WERI-Rb-1 (cell line): ENCODE measurements at places on chromosomes 6 and 20.
A peak's percentile ranks its signal among the peaks of the same experiment; 100 is the strongest.

- DNase-seq = no peak
Observed at GRCh38 chr6:137495703-137496336, 1.6 kb upstream of the OLIG3 start.

- DNase-seq = no peak
Observed at GRCh38 chr6:27294409-27294808, 17.7 kb downstream of the POM121L2 start.

GRCh38 chr6:155444952-155445903 lies 10.4 kb downstream of the NOX3 start:
- no peak for DNase-seq

DNA sequence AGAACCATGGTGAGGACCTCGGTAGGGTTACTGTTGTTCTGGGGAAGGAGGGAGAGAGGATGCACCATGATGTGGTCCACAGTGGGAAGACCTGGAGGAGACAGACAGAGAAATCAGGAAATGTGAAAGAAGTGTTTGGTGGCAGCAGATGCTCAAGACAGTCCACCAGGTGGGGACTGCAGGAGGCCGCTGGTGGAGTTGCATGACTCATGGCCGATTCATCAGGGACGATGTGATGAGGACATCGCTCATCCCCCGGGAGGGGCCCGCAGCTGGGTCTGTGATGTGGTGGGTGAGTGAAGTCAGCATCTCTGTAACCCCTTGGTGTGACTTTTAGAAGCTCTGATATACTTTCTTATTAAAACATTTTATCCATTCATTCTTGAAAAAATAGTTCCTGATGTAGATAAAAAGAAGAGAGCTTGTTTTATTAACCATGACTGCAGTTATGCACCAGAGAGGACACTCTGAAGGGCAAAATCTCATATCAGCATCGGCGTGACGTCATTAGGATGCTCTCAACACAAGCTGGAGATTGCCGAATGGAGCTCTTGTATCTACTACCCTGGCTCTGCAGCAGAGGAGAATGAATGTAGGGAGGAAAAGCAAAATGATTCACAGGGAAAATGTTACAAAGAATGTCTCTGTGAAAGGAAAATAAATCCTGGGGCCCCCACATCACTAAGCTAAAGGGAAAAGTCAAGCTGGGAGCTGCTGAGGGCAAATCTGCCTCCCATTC lies 71.2 kb downstream of the RAMACL start:
- no peak for DNase-seq

DNA sequence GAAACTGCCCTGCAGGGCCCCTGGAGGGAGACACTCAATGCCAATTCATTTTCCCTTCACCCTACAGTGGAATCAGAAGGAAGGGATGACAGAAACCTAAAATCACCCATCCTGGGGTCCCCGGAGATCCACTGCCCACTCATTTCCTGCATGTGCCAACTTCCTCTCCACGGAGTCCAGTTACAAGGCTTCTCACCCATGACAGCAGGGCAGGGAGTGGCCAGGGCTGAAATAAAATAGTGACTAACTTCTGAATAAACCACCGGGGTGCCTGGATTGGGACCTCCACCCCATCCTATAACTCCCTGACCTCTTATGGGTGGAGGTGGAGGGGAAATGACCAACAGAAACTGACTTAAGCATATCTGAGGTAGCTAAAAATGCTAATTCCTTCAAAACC lies 362.3 kb downstream of the MAFB start:
- DNase-seq = no peak

- DNase-seq = no peak
Observed at GRCh38 chr6:81933608-81934051, 181.1 kb upstream of the TENT5A start.

GRCh38 chr6:106347219-106347618 lies 13.3 kb upstream of the CRYBG1 start:
- DNase-seq = no peak

GRCh38 chr6:19478273-19478672 lies 358.9 kb upstream of the ID4 start:
- no peak for DNase-seq

DNA sequence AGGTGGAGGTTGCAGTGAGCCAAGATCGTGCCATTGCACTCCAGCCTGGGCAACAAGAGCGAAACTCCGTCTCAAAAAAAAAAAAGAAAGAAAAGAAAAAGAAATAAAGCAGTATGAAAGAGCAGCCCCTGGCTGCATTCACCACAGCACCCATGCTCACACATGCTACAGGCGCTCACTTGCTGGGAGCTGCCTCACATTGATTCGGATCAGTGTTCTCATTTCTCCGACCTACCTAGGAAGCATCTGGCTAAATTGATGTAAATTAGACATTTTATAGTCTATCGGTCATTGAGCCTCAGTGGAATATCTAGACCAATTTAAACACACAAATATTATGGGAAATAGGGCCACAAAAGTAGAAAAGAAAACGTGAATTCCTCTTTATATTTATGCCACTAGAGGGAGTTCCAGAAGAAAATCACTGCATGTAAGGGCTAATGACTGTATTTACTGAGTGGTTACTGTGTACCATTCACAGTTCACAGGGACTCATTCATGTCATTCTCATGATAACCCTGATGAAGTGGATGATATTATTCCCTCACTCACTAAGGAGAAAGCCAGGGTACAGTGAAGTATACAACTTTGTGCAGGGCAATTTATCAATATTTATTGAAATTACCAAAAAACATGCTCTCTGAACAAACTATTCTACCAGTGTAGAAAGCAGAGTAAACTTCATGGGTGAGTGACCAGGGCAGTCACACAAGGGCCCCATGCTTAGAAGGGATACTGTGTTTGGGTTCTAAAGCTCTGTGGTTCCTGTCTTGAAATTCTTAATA lies 5.3 kb upstream of the MOG start:
- no peak for DNase-seq

DNA sequence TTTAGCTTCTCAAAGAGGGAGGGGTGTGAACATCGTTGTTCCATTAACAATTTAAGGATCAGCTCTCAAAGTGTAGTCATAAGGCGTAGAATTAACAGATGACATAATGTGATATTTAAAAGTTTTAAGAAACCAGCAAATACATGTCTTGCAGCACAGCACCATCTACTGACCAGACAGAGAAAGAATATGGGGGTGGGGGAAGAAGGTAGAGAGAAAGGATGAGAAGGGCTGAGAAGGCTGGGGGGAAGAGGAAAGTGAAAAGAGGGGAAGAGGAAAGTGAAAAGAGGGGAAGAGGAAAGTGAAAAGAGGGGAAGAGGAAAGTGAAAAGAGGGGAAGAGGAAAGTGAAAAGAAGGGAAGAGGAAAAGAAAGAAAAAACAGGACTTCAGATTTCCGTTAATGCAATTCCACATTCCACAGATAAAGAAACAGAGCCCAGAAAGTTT lies 80.9 kb downstream of the HAO1 start:
- DNase-seq = peak; percentile 16

- DNase-seq = peak; percentile 39
Observed at GRCh38 chr6:93604951-93605350, 185.6 kb upstream of the EPHA7 start.

DNA sequence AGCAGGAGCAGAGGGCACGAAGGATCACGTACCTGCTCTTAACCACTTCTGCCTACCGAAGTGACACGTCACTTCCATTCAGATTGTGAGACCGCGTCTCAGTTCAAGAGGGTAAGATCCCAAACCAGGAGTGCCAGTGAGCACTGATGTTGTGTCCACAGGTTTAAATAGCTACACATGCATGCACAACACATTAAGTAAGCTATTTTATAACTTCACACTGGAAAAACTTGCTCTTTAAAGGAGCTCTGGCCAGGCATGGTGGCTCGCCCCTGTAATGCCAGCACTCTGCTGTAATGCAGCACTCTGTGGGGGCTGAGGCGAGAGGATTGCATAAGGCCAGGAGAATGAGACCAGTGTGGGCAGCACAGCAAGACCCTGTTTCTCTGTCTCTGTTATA lies 21.1 kb downstream of the ABHD12 start:
- DNase-seq = no peak

DNA sequence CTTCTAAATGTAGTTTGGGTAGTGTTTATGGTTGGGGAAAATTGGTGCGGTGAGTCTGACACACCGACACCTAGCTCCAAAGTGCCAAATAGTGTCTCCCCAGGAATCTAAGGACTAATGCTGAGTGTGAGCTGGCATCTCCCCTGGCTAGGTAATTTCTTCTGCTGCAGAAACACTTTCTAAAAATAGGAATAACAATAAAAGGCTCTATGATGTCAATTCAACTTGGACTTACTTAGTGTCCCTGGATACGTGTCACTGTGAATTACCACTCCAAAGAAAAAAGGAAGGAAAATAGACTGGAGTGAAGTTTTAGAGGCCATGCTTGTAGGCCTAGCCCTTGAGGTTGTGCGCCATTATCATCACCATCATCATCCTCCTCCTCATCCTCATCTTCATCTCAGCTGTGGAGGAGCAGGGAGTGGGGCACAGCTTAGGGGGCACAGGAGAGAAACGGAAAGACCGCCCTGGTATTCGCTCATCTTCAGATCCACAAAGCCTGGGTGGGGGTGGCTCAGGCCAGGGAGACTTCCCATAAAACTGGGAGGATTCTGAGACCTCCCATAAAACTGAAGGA lies 89.6 kb downstream of the TBC1D7 start:
- no peak for DNase-seq

GRCh38 chr6:99617131-99617530 lies 10.5 kb downstream of the PRDM13 start:
- no peak for DNase-seq

DNA sequence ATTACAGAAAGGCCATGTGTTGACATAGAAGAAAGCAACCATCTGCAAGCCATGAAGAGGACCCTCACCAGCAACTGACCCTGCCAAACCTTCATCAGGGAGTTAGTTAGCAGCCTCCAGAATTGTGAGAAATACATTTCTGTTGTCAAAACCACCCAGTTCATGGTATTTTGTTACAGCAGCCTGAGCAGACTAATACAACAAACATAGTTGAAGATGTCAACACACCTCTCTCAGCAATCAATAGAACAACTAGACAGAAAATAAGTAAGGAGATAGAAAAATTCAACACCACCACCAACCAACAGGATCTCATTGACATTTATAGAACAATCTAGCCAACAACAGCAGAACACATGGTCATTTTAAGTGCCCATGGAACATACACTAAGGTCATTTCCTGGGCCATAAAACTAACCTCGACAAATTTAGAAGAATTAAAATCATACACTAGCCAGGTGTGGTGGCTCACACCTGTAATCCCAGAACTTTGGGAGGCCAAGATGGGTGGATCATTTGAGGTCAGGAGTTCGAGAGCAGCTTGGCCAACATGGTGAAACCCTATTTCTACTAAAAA lies 32.7 kb downstream of the TCP11 start:
- DNase-seq = no peak

DNA sequence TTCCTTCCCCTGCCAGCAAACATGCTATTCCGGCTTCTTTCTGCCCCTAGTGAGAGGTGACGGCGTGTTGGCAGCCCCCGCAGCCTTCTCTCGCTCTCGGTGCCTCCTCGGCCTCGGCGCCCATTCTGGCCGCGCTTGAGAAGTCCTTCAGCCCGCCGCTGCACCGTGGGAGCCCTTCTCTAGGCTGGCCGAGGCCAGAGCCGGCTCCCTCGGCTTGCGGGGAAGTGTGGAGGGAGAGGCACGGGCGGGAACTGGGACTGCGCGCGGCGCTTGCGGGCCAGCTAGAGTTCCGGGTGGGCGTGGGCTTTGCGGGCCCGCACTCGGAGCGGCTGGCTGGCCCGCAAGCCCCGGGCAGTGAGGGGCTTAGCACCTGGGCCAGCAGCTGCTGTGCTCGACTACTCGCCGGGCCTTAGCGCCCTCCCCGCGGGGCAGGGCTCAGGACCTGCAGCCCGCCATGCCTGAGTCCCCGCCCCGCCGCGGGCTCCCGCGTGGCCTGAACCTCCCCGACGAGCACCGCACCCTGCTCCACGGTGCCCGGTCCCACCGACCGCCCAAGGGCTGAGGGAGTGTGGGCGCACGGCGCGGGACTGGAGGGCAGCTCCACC lies 20.0 kb upstream of the PXDC1 start:
- DNase-seq = no peak

GRCh38 chr6:24796616-24797290 lies 2.0 kb downstream of the ARMH2 start:
- DNase-seq = no peak

GRCh38 chr6:113854531-113855499 lies 2.3 kb upstream of the MARCKS start:
- peak; percentile 95 for DNase-seq
